Spleen (tissue), 13 donors: ENCODE measurements at places on chromosomes 4 and X. TPM values are rescaled to one million over a fixed set of nuclear protein-coding genes. Genes with fewer than 3 reads are reported as not detected.

GRCh38 chr4:22869235-22869634 is 176.5 kb downstream of the GBA3 start:
- DNase-seq = no peak

- DNase-seq = peak; percentile 93
Observed at GRCh38 chrX:1502241-1502640, 34.7 kb downstream of the P2RY8 start.

DNA sequence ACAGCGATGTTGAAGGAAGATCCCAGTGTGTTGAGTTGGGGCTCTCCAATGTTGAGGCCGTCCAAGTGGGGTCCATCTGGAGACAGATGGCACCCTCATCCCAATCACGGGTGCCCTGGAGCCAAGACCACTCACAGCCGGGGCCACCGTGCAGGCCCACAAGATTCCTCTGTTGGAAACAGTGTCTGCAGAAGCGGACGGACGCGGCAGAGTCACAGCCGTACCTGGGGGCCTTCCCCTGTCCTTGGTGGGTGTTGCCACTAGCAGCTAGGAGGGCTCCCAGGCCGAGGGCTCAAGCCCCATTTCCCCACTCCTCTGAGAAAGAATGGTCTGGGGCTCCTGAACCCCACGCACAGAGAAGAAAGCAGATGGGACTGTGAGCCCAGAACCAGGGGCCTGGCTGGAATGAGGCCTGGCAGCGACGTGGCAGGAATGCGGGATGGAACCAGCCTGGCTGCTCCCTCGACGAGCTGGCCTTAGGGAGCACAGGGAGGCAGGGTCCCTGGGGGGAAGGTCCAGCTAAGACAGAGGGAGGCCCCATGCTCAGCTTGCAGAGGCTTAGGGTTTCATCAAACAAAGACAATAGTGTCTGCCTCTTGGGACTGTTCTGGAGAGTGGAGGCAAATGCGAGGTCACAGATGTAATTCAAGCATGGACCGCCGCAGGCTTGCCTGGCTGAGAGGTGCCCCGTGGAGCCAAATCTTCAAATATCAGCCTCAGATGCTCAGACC is 228.9 kb downstream of the AFAP1 start:
- no peak for DNase-seq

DNA sequence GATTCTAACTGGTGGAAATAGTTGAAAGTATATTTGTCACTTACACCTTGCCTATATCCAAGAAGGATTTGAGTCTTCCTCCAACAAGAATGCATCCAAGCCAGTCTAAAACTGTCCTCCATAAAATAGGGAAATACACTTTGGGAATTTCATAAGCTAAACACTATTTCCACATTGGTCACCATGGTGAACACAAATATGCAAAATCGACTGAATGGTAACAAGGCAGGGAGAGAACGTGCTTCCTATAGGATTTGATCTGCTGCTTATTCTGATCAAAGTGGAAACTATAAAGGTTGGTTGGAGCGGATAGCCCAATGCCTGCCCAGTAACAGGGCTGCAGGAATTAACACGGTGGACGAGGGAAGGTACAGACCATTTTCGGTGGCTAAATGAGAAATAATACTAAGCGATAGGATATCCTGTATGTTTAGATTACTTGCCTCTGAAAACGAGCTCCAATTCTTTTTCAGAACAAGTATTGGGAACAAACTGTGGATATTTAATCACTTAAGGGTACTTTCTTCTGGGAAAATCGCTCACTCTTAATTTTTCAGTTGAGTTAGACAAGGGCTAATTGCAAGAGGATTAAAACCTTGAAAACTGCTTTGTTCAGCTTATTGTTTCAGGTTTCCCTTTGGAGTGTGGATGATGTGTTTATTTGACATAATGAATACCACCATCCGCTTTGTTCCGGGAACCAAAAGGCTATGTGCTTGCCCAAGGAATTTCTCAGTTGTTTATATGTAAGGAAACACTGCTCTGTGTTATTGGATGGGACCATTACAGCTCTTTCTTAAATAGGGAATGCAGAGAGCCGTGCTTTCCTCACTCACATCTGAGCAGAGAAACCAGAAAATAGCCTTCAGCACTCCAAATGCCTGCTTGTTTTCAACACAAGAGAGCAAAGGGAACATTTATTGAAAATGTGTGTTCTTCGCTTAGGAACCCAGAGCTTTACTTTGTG is 194.4 kb downstream of the CBR4 start:
- DNase-seq = no peak

DNA sequence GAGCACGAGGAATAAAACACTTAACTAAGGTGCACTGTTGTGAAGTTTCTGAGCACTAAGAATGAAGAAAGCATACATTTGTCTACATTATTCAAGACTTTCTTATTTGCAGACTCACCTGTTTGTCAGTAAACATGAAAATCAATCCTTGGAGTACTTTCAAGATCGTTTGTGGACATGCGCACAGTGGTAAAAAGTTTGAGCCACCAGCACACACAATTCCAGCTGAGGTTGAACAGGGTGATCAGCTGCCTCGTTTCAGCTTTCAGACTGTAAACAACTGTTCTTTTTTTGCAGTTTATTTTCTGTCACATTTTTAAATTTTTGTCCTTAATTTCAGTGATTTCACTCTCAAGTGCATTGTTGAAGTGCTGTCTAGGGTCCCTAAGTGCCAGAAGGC is 143.8 kb upstream of the VCX2 start:
- DNase-seq = no peak

DNA sequence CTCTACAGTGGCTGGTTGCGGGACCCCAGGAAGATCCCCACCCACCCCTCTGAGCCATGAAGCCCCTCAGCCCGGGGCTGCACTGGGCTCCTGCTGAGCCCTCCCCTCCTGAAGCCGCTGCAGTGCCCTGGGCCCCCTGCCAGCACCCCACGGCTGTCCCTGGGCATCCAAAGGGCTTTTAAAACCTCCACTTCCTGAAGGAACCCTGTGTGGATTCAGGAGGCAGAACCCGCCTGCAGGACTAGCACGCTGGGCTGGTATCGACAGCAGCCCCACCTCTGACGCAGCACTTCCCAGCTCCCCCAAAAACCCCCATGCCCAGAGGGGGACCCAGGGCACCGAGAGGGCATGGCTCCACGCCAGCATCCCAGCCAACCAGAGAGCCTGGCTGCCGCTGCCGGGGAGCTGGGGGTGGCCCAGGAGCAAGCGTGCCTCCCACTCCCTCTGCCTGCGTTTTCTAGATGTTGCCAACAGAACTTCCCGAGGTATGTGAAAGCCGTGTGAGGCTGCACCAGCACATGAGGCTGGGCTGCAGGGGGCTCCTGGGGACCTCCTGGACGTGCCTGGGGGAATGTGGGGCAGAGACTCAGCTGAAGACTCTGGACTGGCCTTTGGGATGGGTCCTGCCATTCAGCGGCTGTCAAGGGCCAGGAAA is 6.3 kb downstream of the MXD4 start:
- DNase-seq = peak; percentile 78

DNA sequence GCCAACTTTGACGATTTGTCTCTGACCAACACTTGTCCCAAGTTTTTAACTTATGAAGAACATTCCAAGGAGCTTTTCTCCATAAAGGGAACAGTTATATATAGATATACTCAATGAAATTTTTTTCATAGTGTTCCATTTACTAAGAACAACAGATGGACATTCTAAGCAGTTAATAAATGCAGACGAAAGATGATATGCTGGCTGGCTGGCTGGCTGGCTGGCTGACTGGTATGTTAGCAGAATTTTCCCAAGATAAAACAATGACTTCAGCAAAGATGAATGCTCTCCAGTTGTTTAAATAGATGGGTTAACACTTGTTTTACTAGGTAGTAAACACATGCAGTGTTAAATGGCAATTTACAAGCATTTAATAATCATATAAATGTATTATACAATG is 62.2 kb downstream of the SPANXN3 start:
- DNase-seq = no peak

Gene RNF4
- total RNA-seq = 71.2 TPM
